ENCODE measurements at places on chromosomes 2 and 18. TPM values are rescaled to one million over a fixed set of nuclear protein-coding genes. Genes with fewer than 3 reads are reported as not detected.

Gene RRM2
- 5.6 TPM for total RNA-seq

Gene HOXD4
- 4.6 TPM for total RNA-seq

Gene LYPD6
- 0.07 TPM for total RNA-seq

Gene IL18R1
- 8.3 TPM for total RNA-seq

Gene MYOM1
- total RNA-seq = 2.5 TPM

Gene MYO5B
- 0.07 TPM for total RNA-seq

Gene PKDCC
- 86.0 TPM for total RNA-seq

Gene DRC1
- 0.07 TPM for total RNA-seq

Gene COBLL1
- 16.1 TPM for total RNA-seq

Gene AQP4
- not detected for total RNA-seq

Gene GAREM1
- 3.5 TPM for total RNA-seq

Gene ALLC
- not detected for total RNA-seq

Gene SPATA3
- total RNA-seq = not detected

Gene STARD6
- not detected for total RNA-seq

Gene TSHZ1
- total RNA-seq = 4.2 TPM
